ENCODE measurements at places on chromosomes 11 and 22.

DNA sequence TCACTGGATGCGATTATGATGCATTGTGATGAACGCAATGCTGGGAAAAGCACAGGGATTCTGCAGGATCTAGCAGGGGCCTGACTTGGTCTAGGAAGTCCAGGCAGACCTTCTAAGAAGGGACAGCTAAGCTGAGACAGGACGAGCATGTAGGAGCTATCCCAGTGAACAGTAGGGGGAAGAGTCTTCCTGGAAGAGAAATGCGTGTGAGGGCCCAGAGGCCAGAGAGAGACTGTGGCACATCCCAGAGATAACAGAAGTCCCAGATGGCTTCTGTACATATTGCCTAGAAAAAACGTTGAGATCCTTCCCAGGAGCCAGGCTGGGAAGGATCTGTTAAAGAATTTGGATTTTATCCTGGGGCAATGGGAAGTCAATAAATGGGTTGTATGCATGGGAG is 24.6 kb downstream of the RCN1 start:
- no peak for DNase-seq

- DNase-seq, result no peak
These were observed 14.5 kb downstream of the CDON start for GRCh38 chr11:126048197-126048596.

DNA sequence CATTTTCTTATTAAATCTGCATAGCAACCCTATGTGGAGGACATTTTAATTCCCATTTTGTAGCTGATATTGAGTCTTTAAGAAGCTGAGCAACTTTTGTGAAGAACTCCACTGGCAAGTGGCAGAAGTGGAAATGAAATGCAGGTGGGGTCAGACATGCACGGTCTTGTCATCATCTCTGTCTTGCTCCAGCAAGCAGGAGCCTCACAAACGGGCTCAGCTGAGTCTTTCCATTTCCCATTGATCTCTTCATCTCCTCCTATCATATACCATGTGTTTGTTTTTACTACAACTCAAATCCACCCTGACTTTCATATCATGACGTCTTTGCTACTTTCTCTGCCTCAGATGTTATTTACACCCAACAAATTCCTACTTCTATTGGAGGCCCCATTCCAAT is 97.9 kb upstream of the TENM4 start:
- no peak for DNase-seq

GRCh38 chr11:63667995-63668795 is 3.0 kb downstream of the ATL3 start:
- DNase-seq, result no peak

GRCh38 chr11:103652013-103652412 is 384.4 kb upstream of the DDI1 start:
- DNase-seq, result no peak

GRCh38 chr11:43410394-43410793 is 51.7 kb downstream of the TTC17 start:
- no peak for DNase-seq

GRCh38 chr22:37165940-37166674 is 16.4 kb upstream of the IL2RB start:
- DNase-seq, result no peak

DNA sequence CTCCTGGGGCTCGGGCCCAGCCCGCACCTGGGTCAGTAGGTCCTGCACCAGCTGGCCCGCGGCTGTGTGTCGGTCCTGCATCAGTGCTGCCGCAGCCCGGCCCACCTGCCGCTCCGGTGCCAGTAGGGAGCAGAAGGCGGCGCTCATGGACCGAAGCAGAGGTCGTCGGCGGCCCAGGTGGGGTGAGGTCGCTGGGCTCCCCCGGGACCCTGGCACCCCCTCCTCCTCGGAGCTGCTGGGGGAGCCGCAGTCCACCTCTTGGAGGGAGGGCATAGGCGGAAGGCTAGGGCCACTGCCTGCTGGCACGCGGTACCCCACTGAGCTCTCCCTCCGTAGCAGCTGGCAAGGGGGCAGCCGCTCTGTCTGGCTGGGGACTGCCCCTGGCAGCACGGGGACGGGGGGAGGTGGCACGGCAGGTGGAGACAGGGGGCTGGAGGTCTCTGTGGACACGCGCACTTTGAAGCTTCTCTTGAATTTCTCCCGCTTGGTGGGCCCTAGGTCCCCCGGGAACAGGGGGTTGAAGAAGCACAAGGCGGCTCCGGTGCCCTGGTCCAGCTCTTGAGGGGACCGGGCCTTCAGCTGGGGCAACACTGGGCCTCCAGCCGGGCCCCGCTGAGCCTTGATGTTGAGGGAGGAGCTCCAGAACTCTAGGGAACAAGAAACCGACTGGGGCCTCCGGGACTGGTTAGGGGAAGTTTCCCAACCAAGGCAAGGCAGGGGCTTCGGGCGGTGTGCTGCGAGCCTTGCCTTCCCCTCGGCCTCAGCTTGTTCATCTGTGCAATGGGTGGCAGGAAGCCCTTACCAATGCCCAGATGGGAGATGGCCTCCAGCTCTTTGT is 1.4 kb downstream of the RIN1 start:
- peak; percentile 49 for DNase-seq

DNA sequence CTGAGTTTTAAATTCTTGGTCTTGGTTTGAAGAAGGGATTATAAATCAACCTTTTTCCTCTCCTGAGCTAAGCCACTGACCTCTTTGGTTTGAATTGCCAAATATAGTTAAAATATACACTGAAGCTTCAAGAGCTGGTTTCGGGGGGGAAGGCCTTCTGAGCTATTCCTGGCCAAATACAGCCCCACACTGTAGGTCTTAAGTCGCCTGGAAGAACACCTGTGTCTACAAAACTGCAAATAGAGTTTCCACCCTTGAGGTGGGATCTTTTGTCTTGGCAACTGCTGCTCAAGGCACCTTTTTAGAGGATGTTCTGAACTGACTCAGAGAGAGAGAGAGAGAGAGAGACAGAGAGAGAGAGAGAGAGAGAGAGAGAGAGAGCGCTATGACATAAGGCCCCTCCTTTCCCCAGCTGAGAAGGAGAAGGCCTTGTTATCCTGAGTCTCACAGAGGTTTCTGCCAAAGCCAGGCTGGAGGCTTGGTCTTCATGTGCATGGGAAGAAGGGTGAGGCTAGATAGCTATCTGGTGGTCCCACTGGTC is 5.5 kb downstream of the ADM start:
- no peak for DNase-seq

GRCh38 chr11:61650781-61651571 is 29.2 kb upstream of the DAGLA start:
- DNase-seq, result no peak

DNA sequence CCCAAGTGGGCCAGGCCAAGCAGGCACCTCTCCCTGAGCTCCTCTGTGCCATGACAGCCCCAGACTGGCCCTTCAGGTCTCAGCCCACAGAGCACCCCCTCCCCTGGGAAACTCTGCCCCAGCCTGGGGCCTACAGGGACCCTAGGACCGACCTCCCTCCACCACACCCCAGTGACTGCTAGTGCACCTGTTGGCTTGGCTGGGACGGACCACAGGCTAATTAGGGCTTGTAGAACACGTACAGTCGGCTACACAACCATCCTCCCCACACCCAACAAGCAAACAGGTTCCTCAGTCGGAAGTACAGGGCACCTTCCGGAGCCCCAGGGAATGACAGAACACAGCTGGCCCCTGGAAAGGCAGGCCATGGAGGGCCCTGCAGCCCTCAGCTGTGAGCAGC is 4.3 kb downstream of the SBF1 start:
- peak; percentile 10 for DNase-seq

DNA sequence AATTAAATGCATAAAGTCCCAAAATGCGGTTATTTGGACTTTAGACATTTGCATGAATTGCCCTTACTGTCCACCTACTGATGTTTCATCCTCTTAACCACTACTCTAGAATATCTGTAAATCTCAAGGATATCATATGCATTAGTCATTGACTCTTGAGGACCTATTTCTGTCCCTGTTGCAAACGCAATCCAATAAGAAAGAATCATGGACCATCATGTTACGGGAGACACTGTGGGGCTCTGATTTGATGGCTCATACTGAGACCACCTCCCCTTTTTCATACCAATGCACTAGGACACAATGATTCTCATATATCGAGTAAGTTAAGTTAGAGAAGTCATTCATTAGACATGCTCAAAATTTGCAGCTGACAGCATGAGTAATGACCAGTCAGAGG is 14.4 kb downstream of the POU2AF2 start:
- no peak for DNase-seq

DNA sequence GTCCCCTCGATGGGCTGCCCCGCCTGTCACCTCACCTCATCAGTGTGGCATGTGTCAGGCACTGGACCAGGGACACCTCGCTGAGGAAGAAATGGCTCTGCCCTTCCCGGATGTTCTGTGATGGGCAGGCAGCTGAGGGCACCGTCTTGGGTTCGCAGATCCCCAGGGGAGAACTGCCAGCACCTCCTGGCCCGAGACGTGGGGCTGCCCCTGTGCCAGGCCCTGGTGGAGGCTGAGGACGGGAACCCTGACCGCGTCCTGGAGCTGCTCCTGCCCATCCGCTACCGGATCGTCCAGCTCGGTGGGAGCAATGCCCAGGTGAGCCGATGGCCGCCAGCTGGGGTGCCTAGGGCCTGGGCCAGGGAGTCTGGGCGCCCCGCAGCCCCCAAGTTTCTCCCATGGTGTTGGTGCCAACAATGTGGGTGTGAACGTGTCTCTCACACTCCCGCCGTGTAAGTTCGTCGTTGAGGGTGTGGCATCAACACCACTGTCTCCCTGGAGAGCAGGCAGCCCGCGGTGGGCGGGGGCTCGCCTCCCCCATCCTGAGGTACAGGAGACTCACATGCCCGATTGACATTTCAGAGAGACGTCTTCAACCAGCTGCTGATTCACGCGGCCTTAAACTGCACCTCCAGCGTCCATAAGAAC is 7.3 kb upstream of the GTSE1 start:
- DNase-seq, result no peak

DNA sequence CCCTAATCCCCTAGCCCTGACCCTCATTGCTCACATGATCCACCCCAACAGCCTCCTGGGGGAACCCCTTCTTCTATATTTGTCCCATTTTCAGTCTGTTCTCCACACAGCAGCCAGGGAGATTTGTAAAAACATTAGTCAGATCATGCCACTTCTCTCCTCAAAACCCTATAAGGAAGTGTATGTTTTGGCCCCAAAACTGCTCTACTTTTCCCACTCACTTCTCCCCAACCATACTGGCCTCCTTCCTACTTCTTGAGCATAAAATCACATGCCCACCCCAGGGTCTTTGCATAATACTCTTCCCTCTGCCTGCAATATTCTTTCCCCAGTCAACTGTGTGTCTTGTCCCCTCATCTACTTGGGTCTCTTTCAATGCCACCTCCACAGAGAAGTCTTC is 4.7 kb upstream of the SLC22A12 start:
- no peak for DNase-seq

Data from HL-60 (cell line).